Kidney (tissue), 22 donors: ENCODE measurements at places on chromosomes 3 and 15. TPM values are rescaled to one million over a fixed set of nuclear protein-coding genes. Genes with fewer than 3 reads are reported as not detected.

GRCh38 chr3:104323226-104323625 lies 1043.5 kb upstream of the ALCAM start:
- no peak for DNase-seq
- H3K36me3 ChIP-seq, result no peaks in the 10 kb centered on the region
- H3K27ac ChIP-seq, result no peak overlapping the region
- no peaks in the 10 kb centered on the region for H3K27me3 ChIP-seq
- H3K4me3 ChIP-seq, result no peak overlapping the region

Gene SLC35A5
- total RNA-seq, result 38.6 TPM

DNA sequence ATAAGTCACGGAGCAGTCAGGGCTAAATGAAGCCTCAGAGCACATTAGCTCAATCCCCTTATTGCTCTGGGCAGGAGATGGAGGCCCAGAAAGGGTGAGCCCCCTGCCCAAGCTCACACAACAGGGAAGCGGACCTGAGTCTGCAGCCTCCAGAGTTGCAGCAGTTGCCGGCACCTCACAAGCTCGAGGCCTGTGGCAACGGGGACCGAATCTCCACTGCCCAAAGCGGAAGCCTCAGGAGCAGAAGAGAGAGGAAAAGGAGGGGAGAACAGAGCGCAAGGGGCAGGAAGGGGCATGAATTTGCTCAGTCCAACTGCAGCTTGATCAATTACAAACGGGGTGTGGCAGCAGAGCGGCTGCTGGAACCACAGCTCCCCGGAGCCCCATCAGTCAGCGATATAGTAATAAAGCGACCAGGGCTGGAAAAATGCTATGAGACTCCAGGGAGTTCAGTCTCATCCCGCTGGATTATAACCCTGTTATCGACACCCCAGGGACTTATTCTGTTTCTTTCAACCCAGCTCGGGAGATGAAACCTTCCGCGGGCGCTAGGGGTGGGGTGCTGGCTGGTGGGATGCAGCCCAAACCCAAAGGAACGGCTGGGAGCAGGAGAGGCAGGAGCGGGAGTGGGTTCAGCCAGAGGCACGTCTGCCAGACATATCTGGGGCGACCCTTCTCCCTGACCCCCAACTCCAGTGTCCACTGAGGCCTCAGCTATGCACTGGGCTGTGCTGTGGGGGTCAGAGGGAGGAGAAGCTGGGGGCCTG lies 219.7 kb upstream of the LINGO1 start:
- no peak for DNase-seq
- H3K4me1 ChIP-seq, result no peaks in the 10 kb centered on the region
- no peak overlapping the region for H3K27ac ChIP-seq
- H3K36me3 ChIP-seq, result no peaks in the 10 kb centered on the region

Gene SH2D7
- not detected for total RNA-seq
